Activated naive CD4-positive, alpha-beta T cell treated with anti-CD3 and anti-CD28 coated beads, Interleukin-2, amount 50 U/mL, for 16 hours (primary cell): ENCODE measurements at places on chromosomes 6 and 20.

DNA sequence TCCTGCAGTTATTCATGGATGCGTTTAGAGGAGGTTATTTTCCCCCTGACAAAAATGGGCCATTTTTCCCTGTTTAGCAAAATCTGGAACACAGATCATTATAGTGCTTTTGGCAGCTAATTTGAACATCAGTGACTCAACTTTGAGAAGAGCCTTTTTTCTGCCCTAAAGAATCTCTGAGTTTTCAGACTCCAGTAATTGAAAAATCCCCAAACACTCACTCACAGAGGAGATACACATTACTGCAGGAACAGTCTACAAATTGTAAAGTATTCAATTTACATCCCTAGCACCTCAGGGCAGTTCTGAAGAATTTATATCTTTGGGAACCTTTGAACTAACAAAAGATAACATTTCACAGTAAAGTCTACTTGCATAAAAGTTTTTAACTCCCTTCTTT, 966.6 kb upstream of the SLC35B3 start:
- no peak for DNase-seq

GRCh38 chr6:132133736-132134445, 182.7 kb upstream of the CCN2 start:
- no peak for DNase-seq

DNA sequence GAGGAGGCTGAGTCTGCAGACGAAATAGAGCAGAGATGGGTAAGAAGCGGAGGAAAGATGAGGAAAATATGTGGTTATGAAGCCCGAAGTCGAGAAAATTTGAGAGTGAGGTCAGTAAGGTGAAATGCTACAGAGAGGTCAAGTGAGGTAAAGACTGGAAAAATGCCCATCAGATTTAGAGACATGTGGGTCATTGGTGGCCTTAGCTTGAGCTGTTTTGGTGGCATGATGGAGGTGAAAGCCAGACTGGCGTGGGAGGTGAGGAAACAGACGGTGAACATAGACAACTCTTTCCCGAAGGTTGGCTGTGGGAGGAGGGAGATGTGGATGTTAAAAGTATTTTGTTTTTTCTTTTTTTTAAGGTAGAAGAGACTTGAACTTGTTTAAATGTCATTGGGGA, 9.4 kb downstream of the ARFGEF2 start:
- no peak for DNase-seq

- no peak for DNase-seq
Observed at GRCh38 chr6:121533321-121533841, 97.9 kb downstream of the GJA1 start.

DNA sequence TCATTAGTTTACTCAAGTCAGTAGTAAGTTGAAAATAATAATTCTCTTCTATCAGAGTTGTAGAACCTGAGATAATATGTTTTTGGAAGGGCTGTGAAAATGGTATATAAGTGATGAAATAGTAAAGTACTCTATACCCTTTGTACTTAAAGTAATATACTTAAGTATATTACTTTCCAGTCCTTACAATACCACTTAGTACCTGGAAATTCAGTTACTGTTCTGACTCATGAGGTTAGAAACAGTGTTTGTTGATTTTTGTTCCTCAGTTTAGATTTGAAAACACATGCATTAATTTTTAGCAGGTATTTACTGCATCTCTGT, 10.1 kb downstream of the TULP4 start:
- DNase-seq, result no peak

- DNase-seq, result no peak
Observed at GRCh38 chr6:26206868-26207801, 119.9 kb downstream of the HFE start.

DNA sequence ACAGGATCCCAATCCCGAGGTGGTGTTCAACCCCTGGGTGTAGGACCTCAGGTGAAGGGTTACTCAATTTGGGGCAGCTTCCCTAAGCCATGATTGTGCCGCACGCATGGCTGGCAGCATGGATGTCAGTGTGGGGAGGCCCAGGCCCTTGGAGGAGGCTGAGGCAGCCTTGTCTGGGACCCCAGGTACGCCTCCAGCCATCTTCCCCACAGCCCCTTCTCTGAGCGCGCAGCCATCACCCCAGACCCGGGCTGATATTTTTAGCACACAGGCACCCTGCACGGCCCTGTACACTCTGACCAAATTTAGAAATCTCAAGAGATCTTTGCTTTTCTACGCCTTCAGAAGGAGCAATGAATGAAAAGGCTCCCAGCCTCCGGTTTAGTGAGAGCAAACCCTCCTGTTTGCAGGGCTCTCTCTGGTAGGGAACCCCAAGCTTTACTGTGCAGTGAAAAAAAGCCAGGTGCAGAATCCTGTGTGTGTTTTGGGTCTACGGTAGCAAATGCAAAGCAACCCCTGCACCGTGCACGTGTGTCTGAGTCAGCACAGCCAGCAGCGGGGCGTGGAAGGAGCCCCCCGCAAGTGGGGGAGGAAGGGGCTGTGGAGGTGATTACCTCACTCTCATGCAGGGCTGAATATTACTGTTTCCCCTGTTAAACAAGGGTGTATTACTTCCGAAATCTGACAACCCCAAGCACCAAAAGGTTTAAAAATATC, 44.3 kb downstream of the CTCFL start:
- DNase-seq, result peak; percentile 31

DNA sequence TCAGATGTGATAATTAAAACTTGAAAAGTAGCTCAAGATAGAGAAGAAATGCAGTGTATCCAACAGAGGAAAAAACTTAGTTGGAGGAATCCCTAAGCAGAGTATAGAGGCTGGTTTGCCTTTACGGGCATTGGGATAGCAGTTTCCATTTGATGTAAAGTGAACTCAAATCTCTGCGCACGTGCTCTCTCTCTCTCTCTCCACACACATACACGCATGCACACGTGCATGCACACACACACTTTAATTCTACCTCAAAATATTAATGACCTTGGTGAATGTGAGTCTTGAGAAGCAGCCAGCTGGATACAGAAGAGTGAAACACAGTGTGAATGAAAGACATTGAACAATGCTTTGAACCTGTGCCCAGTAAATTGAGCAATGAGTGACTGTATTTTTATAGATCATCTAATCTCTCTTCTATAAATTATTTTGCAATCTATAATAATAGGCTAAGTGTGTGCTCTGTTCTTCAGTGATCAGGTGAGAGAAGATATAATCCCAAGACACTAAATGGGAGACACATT, 247.7 kb upstream of the FAM83B start:
- DNase-seq, result no peak

DNA sequence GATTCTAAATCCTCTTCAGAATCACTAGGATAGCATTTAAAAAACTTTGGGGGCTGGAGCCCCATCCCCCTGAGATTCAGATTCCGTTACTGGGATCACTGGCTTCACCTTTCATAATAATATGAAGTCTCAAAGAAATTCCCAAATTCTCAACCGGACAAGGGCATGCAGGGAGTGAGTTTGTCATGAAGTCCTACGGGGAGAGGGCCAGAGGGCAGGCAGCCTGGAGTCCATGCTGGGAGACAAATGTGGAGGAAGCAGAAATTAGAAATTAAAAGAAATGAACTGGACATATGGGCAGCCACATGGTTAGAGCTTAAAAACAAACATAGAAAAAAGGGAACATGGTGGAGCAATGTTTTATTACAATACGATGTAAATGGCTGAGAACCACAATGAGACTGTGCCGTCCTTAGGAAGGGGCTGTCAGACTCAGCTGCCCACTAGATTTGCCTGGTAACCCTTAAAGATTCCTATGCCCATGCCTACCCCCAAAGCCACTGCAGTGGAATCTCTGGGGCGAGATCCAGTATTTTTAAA, 142.6 kb downstream of the CEBPB start:
- no peak for DNase-seq

- peak; percentile 4 for DNase-seq
Observed at GRCh38 chr20:17625246-17626051, 55.6 kb downstream of the DSTN start.

DNA sequence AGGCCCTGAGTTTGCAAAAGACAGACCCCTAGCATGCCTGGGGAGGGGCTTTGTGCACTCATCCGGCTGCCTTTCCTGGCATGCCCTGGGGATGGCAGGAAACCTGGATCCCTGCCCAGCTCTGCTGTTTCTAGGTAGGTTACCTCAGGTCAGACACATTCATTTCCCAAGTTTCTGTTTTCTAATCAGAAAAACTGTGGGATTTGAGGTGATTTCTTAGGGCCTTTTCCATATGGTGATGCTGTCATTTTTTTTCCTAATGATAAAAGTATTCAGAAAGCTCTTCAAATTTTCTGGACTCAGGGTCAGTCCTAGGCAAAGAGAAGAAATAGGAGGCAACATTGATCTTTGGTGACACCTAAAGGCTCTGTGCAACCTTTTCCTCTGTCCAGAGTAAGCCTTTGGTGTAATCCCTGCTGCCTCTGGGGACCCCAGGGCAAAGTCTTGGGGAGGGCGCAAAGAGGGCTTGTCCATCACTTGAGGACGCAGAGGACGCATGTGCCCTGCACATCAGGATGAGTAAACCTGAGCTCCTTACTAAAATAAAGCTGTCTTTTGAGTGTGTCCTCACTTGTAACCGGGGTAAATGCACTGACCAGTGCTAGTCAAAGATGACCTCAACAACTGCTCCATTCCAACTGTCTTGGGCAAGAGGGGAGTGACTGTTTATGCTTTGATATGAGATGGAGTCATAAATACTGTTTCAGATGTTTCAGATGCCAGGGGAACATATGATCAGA, 13.5 kb upstream of the TRAM2 start:
- no peak for DNase-seq

DNA sequence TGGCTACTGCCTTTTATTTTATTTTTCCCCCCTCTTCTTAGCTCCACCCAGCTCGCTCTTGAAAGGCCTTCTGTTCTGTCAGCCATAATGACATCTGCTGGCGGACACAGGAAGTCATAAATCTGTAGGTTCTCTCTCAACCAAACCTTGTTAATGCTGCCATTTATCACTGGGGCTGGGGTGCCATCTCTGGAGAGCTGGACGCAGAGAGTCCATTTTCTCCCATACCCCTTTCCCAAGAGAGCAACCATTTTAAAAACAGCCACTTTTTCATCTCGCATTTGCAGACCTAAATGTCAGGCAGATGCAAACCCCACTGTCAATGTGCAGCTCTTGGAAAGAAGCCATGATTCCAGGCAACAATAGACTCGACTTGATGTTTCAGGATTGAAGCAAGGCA, 13.0 kb upstream of the TSHZ2 start:
- no peak for DNase-seq

DNA sequence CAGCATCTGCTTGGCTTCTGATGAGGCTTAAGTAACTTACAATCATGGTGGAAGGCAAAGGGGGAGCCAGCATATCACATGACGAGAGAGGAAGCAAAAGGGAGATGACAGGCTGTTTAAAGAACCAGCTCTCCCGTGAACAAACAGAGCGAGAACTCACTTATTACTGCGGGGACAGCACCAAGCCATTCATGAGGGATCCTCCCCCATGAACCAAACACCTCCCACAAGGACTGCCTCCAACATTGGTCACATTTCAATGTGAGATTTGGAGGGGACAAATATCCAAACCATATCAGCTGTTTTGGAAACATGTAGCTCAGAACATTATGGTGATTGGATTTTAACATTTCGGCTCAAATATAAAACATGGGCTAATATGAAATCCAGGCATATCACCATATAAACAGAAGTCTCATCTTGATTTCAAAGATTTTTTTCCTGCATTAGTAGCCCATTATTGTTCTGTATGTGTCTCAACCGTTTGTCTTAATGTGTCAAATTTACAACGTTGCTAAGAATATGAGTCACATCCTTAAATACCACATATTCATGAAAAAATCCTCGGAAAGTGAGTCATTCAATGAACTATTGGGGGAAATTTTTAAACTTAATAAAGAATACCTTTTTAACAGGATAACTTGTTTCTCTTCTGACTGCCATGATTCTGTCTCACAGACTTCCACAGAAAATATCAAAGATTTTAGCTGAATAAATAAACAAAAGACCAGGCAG, 894.3 kb downstream of the TFAP2A start:
- DNase-seq, result no peak

DNA sequence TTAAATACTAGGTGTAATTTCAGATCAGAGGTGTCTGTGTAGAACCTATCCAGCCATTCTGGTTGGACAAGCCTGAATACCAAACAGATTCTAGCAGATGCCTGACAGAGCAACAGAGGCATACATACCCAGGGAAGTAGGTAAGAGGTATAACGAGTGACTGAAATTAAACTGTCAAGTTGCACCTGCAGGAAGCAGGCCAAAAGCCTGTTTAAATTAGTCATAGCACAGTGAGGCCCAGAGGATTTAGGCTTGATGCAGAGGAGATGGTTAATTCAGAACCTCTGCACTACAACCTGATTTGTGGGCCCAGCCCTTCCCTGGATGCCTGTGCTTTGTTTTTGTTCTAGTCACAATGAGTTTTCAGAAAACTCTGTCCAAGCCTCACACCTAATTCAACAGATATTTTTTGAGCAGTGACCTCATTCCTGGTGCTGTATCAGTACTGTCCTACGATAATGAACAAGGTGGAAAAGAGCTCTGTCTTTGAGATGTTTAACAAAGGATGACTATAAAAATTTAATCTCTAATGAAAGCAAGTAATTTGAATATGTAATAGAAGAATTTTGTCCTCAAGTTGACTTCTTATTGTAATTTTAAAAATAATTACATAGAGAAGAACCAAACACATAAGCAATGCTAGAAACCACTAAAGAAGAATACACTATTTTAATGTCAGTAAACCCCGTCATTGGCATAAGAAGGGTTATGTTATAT, 31.7 kb downstream of the C6orf58 start:
- no peak for DNase-seq

GRCh38 chr20:31858760-31859083, 11.6 kb downstream of the DUSP15 start:
- DNase-seq, result no peak

GRCh38 chr20:50280851-50281655, 90.4 kb downstream of the CEBPB start:
- DNase-seq, result no peak

DNA sequence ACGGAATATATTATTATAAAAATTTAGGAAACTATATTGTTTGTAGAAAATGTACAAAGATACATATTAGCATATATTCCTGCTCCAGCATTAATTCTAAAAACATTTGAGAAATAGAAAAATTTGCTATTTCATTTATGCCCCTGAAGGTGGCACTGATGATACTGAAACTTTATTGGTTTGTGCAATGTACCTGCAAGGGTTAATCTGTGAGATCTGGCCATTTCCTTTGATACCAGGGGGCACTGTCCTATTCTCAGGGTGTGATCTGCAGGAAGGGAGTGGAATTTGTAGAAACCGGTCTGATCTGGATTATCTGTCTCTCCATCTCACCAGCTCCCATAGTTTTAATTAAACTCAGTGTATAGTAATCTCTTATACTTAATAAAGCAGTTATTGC, 625.1 kb upstream of the IMPG1 start:
- DNase-seq, result no peak

DNA sequence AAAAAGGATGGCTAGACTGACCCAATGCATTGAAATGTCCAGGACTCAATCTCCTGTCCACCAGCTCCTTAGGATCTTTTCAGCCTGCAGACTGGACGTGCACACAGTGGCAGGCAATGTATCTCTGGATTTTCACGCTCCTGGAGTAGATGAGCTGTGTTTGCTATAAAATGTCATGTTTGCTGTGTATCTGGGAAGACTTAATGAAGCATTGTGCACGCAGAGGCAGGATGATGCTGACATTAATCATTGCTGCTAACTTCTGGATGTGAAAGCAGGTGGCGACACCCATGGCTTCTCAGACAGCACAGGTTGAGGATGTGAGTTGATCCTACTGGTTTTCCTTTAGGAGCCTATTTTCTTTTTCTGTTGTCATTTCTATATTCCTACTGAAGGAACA, 133.1 kb upstream of the PCSK2 start:
- DNase-seq, result no peak

- no peak for DNase-seq
Observed at GRCh38 chr6:36703982-36704381, 6.4 kb downstream of the RAB44 start.

GRCh38 chr6:112233847-112234246, 20.5 kb downstream of the LAMA4 start:
- DNase-seq, result no peak
